ENCODE measurements at places on chromosomes 3 and 15. TPM values are rescaled to one million over a fixed set of nuclear protein-coding genes. Genes with fewer than 3 reads are reported as not detected.

Gene CCDC174
- total RNA-seq, result 5.3 TPM

Gene IL20RB
- not detected for total RNA-seq

Gene GNAT1
- not detected for total RNA-seq

Gene WDR48
- total RNA-seq, result 38.8 TPM

Gene CHRFAM7A
- total RNA-seq, result 0.59 TPM

Gene ALDH1A3
- 32.9 TPM for total RNA-seq

Gene SCAANT1
- not detected for total RNA-seq

Gene GCSAM
- not detected for total RNA-seq

Gene CLPX
- 58.8 TPM for total RNA-seq

Gene ZNF501
- total RNA-seq, result 6.0 TPM

Gene RASL12
- total RNA-seq, result 85.3 TPM

Gene P2RY14
- 0.55 TPM for total RNA-seq

Gene RETNLB
- total RNA-seq, result not detected

Gene RARB
- 11.9 TPM for total RNA-seq

Gene AEN
- 9.3 TPM for total RNA-seq

Gene TMCO5A
- total RNA-seq, result not detected

Gene RBP2
- not detected for total RNA-seq

Gene PAK6
- total RNA-seq, result not detected

Gene POPDC2
- total RNA-seq, result 4.9 TPM

Gene C3orf33
- 4.3 TPM for total RNA-seq

Gene GRAMD2A
- total RNA-seq, result not detected

Gene SRGAP3
- total RNA-seq, result 2.4 TPM

Gene ANKRD34C
- total RNA-seq, result not detected

Gene ZNF80
- not detected for total RNA-seq

Gene THPO
- total RNA-seq, result 0.51 TPM

Gene C2CD4A
- total RNA-seq, result not detected

Gene SNAPC5
- 27.6 TPM for total RNA-seq

Gene LMAN1L
- not detected for total RNA-seq

Gene CD200R1
- 5.7 TPM for total RNA-seq

Gene ALG1L2
- total RNA-seq, result not detected

Gene ROBO2
- 0.49 TPM for total RNA-seq

Gene C3orf18
- total RNA-seq, result 20.4 TPM

Gene LIPC
- total RNA-seq, result 0.51 TPM

Gene RPL39L
- total RNA-seq, result 5.6 TPM

Gene CSPG4
- total RNA-seq, result 10.3 TPM

Gene DMXL2
- 100 TPM for total RNA-seq

Gene KIF23
- 5.6 TPM for total RNA-seq

Gene ITPKA
- 0.41 TPM for total RNA-seq

Gene DNAH12
- 4.4 TPM for total RNA-seq

Gene ARPP19
- 90.3 TPM for total RNA-seq

Gene IMPG2
- not detected for total RNA-seq

Gene PLSCR4
- total RNA-seq, result 70.8 TPM

Gene NMNAT3
- total RNA-seq, result 9.2 TPM

Gene PARP15
- total RNA-seq, result 2.3 TPM

Gene SPTSSB
- total RNA-seq, result 1.5 TPM

Gene TICRR
- total RNA-seq, result 3.7 TPM

Gene UROC1
- not detected for total RNA-seq

Gene TXNRD3
- 15.9 TPM for total RNA-seq

Gene GOLGA6B
- not detected for total RNA-seq

Gene STT3B
- total RNA-seq, result 84.8 TPM

Gene FLNB
- total RNA-seq, result 283 TPM

Gene CYP8B1
- total RNA-seq, result not detected

Gene GOLGA8T
- total RNA-seq, result not detected

Gene ANKUB1
- total RNA-seq, result not detected

Gene CLDN1
- 15.1 TPM for total RNA-seq

Gene CIDEC
- not detected for total RNA-seq

Gene CCR9
- total RNA-seq, result not detected

Gene CCDC80
- total RNA-seq, result 145 TPM

Gene RHOV
- total RNA-seq, result 0.76 TPM

Data from uterus (tissue), 4 donors.